Peyer's patch (tissue), 4 donors: ENCODE measurements at places on chromosomes 11 and 22. TPM values are rescaled to one million over a fixed set of nuclear protein-coding genes. Genes with fewer than 3 reads are reported as not detected.

EIF3D gene
- total RNA-seq = 197 TPM

MIAT gene
- 5.6 TPM for total RNA-seq

SCUBE1 gene
- 47.9 TPM for total RNA-seq

GRCh38 chr11:64071849-64072248 is 36.1 kb downstream of the FLRT1 start:
- no peak overlapping the region for H3K27ac ChIP-seq
- no peaks in the 10 kb centered on the region for H3K27me3 ChIP-seq
- no peaks in the 10 kb centered on the region for H3K36me3 ChIP-seq
- no peaks in the 10 kb centered on the region for H3K4me1 ChIP-seq
- DNase-seq = no peak
- no peak overlapping the region for H3K4me3 ChIP-seq

DNA sequence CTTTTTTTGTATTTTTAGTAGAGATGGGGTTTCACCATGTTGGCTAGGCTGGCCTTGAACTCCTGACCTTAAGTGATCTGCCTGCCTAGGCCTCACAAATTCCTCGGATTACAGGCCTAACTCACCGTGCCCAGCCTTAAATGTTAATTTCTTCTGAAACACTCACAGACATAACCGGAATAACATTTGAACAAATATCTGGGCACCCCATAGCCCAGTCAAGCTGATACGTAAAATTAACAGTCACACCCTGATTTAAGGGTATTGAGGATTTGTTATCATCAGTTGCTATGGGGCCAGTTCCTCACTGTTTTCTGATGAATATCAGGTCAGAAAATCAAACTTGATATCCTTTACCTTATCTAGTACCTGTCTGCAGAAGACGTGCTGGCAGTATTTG is 23.0 kb upstream of the OR9Q1 start:
- H3K36me3 ChIP-seq = no peaks in the 10 kb centered on the region
- no peak for DNase-seq
- no peak overlapping the region for H3K27ac ChIP-seq
- H3K27me3 ChIP-seq = no peaks in the 10 kb centered on the region

DNA sequence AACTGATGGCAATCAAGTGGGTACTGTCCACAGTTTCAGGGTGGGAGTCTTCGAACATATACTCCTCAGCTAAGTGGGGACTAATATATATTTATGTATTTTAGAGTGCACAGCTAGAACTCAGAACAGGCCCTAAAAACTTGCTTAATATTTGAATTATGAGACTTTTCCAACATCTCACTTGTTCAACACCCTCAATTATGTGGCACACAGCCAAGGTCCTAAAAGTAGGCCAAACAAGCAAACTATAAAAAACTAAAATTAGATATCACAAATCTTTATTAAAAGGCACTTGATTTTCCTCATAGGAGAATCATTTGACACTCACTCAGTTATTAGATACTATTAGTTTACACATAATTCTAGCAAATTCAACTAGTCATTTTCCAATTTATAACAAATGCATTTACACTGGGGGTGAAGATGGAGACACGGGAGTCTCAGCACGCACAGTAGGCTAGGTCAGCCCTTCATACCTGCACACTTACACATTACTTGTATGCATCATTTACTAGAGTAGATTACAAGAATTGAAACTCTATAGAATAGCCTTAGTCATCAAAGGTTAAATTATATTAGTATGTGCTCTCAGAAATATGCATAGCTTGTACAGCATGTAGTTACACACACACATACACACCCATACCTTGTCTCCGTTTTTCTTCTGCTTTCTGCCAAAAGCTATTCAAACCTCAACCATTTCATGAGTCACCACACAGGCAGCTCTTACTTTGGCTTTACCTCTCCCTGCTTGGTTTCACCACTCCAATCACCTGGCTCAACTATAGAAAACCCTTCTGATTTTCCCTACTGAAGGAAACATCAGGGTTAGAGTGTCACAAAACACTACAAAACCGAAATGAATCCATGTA is 171.5 kb downstream of the SBF2 start:
- no peak overlapping the region for H3K27ac ChIP-seq
- H3K36me3 ChIP-seq = no peaks in the 10 kb centered on the region
- H3K4me3 ChIP-seq = no peak overlapping the region
- H3K27me3 ChIP-seq = no peaks in the 10 kb centered on the region
- no peak for DNase-seq
- H3K4me1 ChIP-seq = no peaks in the 10 kb centered on the region

DNA sequence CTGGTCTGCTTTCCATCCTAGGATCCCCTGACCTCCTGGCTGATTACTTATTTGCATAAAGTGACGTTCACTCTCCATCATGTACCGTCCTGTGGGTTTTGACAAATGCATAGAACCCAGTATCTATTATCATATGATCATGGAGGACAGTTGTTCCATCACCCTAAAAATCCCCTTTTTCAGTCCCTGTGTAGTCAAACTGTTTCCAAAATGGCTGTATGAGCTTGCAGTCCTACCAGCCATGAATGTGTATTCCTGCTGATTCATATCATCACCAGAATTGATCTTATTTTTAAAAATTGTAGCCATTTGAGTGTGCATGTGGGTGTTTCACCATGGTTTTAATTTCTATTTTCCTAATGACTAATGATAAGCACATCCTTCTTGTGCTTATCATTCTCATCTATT is 108.8 kb downstream of the MPPED1 start:
- H3K4me3 ChIP-seq = no peak overlapping the region
- no peaks in the 10 kb centered on the region for H3K4me1 ChIP-seq

DNA sequence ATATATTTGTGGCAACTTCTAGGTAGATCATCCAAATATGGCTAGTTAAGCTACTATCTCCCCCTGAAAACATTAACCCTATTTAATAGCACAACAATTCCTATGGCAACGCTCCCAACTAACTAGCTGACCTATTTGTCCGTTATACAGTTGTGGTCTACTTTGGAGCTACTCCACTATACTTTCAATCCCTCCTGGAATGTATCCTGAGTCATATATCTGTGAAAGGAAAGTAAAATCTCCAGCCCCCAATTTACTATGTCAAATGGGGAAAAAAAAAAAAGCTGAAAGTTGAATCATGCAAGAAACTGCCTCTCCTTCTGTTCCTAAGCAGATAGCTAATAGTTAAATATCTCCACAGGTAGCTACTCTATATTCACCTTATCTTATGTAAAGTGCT is 128.5 kb downstream of the CD44 start:
- no peak for DNase-seq
- no peaks in the 10 kb centered on the region for H3K36me3 ChIP-seq
- H3K4me3 ChIP-seq = no peak overlapping the region
- no peaks in the 10 kb centered on the region for H3K27me3 ChIP-seq
- H3K4me1 ChIP-seq = no peaks in the 10 kb centered on the region

DNA sequence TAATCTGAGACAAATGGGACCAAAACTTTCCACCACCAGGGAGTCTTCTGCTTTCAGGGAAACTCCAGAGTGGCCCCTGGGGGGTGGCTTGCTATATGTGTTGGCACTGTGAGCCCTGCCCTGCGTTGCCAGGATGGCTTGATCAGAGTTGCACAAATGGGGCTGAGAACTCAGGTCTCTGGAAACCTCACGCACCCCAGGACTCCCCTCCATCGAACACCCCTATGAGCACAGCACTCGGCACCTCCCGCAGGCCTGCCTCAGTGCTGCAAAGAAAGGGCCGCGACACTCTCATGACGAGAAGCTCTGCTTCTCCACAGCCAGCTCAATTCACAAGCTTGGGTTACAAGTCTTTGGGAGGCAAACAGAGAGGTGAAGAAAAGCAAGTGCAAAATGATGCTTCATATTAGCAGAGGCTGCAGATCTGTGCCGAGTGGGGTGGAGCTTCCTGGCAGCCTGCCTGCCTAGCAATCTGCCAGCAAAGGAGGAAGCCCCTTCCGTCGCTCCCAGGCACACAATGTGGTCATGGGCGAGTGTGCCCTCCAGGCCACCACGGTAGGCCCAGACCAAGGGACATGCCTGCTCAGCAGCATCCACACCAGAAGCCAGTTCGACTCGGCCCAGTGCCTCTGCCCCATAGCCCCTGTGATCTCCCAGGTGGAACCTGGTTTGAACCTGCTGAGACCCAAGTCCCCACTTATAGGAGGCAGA is 55.7 kb downstream of the MYH9 start:
- no peak overlapping the region for H3K4me3 ChIP-seq
- H3K4me1 ChIP-seq = peaks cover 68% of the 10 kb centered on the region
- H3K27ac ChIP-seq = peak overlapping the region; percentile 95
- H3K36me3 ChIP-seq = no peaks in the 10 kb centered on the region
- DNase-seq = peak; percentile 88
- no peaks in the 10 kb centered on the region for H3K27me3 ChIP-seq

- no peaks in the 10 kb centered on the region for H3K27me3 ChIP-seq
- no peak for DNase-seq
- H3K27ac ChIP-seq = no peak overlapping the region
- H3K36me3 ChIP-seq = no peaks in the 10 kb centered on the region
Observed at GRCh38 chr11:66133216-66133775, 63.2 kb downstream of the PACS1 start.
